ENCODE measurements at places on chromosomes 7 and 10.
A peak's percentile ranks its signal among the peaks of the same experiment; 100 is the strongest.

- no peak for DNase-seq
Observed at GRCh38 chr10:49175587-49176309, 12.4 kb downstream of the TMEM273 start.

GRCh38 chr7:23105086-23105643 is 420 bp upstream of the KLHL7 start:
- peak; percentile 22 for DNase-seq

DNA sequence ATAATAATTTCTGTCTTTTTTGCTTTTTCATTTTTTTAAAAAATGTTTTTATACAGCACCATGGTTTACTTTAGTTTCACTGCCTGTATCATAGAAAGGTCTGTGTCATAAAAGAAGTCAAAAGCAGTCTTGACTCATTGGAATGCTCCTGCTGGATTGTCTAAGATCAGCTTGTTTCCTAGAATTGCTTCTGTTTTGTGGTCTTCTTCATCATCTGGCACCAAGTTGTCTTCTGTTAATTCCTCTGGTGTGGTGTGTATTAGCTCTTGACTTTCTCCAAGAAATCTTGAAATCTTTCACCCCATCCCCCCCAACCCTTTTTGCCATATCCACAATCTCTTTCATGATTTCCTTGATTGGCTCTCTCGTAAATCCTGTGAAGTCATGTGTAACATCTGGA is 250.3 kb upstream of the CXCL12 start:
- DNase-seq = no peak

DNA sequence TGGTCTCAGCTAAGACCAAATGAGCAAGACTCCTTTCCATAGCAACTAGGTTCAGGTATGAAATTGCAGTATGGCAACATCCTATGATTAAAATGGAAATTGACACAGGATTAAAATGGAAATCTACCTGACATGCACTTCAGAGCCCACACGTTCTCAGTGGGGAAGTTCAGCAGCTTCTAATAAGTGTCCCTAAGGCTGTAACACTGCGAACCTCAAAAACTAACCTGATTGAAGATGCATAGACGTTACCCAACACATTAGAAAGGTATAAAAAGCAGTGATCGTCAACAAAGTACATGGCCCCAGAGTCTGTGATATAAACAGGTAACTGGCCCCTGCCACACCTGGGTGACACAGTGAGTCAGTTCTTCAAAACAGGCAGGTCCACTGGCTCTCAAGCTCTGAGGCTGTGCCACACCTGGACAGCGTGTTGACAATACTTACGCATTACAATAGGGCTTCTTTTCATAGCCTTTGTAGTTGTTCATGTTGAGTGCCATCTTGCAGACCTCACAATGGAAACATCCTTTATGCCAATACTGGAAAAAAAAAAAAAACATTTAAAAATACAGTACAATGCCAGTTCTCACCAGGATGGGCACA is 274.9 kb upstream of the NEBL start:
- no peak for DNase-seq

DNA sequence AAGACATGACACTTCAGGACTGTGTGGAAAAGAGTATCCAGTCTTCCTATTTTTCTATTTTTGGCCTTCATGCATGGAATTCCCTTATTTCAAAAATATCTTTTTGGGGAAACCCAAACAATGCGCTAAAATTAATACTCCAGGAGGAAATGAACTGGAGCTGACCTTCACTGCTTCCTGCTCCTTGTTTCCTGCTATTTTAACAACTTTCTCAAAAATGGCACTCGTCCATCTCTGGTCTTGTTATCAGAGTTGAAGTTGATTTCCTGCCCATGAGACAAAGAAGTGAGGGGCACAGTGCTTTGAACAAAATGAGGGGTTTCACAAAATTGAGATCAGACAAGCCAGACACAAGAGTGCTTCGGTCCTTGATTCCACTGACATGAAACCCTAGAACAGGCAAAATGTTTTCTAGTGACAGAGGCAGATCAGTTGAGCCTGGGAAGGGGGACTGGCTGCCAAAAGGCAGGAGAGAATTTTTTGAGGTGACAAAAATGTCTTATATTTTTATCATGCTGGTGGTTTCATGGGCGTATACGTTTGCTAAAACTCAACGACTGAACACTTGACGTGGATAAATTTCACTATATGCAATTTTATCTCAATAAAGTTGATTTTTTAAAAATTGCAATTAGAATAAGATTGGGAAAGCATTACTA is 193.2 kb downstream of the CREB5 start:
- no peak for DNase-seq

GRCh38 chr7:25006276-25006675 is 26.3 kb upstream of the OSBPL3 start:
- DNase-seq = no peak

- no peak for DNase-seq
Observed at GRCh38 chr10:74445493-74445892, 294.5 kb downstream of the ADK start.

- DNase-seq = peak; percentile 4
Observed at GRCh38 chr10:48271047-48271730, 3.3 kb downstream of the FRMPD2 start.

DNA sequence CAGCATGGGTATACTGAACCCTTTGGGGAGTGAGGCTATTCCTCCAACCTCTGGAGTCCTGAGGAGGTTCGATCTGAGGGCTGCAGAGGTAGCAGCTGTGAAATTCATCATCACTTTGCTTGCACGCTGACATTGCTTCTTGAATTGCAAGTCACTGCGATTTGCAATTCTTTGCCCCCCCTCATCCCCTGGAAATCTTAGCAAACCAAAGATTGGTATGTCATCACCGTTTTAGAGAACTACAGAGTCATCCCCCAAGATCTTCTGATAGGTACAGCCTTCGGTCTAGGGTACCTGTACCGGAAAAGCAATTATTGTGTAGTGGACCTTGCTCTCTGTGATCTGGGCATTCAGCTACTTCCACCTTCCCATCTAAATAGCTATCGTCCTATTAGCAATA is 192.6 kb downstream of the KLF6 start:
- no peak for DNase-seq

- no peak for DNase-seq
Observed at GRCh38 chr10:110834629-110835301, 37.0 kb upstream of the PDCD4 start.

DNA sequence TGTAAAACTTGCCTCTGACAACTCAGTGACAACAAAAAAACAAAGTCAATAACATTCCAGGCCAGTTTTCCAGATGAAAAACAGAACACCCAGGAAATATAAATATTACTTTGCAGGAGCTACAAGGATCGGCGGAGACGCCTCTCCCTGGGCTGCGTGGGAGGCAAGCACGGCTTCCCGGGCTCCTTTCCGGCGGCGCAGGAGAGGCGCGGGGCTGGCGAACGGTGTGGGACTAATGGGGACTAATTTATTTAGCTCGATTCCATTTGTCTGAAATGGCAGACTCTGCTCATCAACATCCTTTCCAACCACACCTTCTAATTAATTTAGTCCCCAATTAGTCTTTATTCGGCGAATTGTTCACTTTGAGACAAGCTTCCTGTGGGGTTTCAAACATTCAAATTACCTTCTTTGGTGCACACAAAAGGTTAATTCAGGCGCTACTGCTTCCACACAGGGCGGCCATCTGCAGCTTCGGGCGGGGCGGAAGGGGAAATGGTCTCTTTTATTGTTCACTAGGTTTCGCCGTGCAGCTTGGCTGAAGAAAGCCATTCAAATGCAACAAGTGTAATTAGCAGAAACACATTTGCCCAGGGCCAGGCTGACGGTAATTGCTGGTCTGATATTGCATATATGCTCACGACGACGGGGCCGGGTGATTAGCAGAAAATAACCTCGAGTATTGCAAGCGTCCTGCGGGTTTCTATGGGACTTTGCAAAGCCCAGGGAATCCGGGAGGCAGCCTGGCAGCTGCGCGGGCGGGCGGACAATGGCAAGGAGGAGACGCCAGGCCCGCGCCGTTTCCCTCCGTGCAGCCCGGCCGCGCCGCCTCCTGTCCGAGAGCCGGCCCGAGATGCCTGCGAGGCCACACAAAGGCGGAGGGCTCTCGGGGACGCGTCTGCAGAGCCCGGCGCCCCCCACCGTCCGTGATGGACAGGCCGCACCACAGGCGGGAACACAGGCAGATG is 270.1 kb downstream of the PTPRN2 start:
- DNase-seq = no peak

DNA sequence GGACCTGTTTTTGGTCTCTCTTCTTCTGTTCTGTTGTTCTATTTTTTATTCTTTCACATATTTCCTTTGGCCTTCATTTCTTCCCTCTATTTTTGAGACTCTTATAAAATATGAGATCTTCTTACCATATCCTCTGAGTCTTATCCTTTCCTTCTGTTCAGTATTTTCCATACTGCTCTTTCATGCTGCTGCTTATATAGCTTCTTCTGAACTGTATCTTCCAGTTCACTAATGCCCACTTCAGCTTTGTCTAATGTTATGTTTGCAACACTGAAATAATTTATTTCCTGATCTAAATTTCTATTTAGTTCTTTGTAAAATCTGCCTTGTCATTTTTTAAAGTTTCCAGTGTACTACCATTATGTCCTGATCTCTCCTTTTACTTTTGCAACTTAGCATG is 12.8 kb downstream of the TMEM168 start:
- no peak for DNase-seq

DNA sequence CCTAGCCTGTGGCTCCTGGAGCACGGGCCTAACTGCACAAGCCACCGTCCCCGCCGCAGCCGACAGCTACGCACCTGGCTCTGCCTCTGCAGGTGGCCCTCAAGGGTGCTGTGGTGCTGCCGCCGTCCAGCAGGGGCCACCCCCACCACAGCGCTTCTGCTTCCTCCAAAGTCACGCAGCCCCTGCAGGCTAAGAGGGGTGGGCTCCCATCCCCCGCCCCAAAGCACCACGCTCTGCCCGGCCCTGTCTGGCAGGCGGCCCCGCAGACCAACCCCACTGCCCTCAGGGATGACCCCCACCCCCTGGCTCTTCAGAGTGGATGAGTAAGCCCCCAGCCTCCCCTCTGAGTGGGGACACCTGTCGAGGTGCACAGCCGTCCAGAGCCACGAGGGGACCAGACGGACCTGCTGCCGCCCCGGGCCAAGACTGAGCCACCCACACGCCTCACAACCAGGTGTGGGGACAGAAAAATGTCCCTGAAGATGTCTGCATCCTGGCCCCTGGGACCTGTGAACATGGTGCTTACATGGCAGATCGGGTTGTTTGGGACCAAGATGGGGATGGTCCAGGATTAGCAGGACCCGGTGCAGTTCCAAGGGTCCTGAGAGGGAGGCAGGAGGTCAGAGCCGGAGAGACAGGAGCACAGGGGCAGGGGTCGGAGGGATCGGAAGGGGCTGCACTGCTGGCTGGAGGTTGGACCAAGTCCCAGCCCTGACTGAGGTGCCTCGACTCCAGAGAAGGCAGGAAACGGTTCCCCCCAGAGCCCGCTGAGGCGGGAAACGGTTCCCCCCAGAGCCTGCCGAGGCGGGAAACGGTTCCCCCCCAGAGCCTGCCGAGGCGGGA is 9.0 kb upstream of the ADAP1 start:
- DNase-seq = no peak

DNA sequence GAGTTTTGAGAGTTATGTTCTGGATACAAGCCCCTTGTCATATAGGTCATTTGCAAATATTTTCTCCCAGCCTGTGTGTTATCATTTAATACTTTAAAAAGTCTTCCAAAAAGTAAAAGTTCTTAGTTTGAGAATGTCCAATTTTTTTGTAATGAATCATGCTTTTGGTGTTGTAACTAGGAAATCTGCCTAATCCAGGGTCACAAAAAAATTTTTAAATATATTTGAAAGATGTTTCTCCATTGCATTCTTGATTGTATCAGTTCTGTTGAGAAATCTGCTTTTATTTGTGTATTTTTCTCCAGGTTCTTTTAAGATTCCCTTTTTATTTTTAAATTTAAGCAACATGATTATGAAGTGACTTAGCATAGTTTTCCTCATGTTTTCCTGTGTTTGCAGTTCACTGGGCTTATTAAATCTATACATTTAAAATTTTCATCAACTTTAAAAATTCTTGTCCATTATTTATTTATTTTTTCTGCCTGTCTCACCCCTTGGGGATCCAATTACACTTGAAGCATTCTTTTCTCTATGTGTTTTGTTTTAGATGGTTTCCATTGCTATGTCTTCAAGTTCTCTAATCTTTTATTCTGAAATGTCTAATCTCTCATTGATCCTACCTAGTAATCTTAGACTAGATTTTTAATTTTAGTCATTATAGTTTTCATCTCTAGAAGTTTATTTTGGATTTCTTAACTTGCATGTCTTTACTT is 47.0 kb downstream of the CCDC71L start:
- no peak for DNase-seq

DNA sequence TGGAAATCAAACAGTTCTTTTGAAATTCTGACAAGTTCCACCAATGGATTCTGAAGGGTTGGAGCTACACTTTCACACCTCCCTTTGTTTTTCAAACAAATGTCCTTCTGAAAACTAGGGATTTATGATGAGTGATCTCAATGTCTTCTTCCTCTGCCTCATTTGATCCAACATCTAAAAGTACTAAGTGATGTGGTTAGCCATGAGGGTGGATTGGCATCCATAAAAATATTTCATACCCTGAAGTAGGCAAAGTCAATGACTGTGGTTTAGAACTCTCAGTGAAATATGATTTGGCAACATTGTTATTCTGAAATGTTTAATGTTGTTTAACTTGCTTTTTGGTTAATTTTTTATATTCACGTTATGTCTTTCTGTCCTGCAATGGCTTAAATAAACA is 136.9 kb downstream of the MBL2 start:
- no peak for DNase-seq

DNA sequence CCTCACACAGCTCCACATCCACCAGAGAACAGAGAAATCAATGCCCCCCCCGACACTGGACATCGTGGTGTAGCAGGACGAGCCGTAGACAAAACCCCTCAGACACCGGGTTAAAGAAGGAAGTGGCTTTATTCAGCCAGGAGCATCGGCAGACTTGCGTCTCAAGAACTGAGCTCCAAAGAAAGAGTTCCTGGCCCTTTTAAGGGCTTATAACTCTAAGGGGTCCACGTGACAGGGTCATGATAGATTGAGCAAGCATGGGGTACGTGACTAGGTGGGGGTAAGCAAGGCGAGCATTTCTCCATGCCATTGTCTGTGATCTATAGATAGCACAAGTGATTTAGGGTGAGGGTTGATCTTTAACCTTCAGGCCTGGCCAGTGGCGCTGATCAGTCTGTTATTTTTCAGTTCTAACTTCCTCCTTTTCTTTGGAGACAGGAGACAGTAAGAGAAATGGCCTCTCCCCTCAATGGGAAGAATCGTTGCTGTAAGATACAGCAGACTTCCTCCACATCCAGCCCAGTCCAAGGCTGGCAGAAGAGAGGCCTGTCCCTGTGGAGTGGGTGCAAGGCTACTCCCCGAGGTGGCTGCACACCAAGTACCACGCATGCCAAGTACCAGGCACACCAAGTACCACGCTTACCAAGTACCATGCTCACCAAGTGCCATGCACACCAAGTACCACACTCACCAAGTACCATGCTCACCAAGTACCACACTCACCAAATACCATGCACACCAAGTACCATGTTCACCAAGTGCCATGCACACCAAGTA is 19.5 kb upstream of the PPP2R2D start:
- no peak for DNase-seq

Data from GM10248 (cell line).